ENCODE measurements at places on chromosomes 5 and 9. TPM values are rescaled to one million over a fixed set of nuclear protein-coding genes. Genes with fewer than 3 reads are reported as not detected.

The AKNA gene
- total RNA-seq, result 40.8 TPM

The RGP1 gene
- 13.0 TPM for total RNA-seq

The ANKRD18B gene
- 7.9 TPM for total RNA-seq

The TYRP1 gene
- not detected for total RNA-seq

DNA sequence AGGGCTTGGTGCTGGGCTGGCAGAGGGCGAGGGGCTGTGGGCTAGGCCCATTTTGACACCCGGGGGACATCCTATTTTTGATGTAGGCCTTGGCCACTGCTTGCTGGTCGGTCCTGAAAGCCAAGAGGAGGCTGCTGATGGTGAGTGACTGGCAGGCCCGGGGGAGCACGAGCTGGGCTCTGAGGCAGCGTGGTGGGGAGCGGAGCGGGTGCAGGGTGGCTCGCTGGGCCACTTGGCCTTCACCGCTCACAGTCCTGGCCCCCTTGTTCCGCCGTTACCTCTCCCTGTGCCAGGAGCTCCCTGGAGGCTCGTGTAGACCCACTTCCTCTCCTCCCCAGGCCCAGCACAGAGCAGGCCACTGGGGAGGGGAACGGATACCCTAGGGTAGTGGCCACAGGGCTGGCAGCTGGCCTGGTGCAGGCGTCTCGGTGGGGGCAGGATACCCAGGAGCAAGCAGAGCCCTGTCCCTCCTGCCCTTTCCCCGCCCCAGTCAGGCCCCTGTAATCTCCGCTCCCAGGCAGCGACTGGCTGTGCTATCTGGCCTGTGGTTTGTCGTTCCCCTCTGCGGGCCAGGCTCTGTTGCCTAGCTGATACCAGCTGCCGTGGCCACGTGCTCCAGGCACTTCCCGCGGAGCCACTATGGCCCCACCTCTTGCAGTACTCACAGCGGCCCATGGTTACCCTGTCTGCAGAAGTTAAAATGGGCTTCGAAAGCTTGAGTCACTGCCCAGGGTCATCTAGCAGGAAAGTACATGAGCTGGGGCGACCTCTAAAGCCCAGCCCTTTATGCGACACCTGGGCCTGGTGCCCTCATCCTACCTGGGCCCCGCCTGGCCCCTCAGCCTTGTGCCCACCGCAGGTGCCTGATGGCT is 11.7 kb upstream of the DOLPP1 start:
- no peak for DNase-seq

GRCh38 chr5:112276991-112277390 is 142.1 kb downstream of the EPB41L4A start:
- DNase-seq, result no peak

GRCh38 chr5:117547192-117547591 is 972.6 kb upstream of the SEMA6A start:
- no peak for DNase-seq
